Activated CD4-positive, alpha-beta T cell treated with anti-CD3 and anti-CD28 coated beads, Interleukin-2, amount 50 U/mL, for 24 hours (primary cell): ENCODE measurements at places on chromosomes 3 and 15.

DNA sequence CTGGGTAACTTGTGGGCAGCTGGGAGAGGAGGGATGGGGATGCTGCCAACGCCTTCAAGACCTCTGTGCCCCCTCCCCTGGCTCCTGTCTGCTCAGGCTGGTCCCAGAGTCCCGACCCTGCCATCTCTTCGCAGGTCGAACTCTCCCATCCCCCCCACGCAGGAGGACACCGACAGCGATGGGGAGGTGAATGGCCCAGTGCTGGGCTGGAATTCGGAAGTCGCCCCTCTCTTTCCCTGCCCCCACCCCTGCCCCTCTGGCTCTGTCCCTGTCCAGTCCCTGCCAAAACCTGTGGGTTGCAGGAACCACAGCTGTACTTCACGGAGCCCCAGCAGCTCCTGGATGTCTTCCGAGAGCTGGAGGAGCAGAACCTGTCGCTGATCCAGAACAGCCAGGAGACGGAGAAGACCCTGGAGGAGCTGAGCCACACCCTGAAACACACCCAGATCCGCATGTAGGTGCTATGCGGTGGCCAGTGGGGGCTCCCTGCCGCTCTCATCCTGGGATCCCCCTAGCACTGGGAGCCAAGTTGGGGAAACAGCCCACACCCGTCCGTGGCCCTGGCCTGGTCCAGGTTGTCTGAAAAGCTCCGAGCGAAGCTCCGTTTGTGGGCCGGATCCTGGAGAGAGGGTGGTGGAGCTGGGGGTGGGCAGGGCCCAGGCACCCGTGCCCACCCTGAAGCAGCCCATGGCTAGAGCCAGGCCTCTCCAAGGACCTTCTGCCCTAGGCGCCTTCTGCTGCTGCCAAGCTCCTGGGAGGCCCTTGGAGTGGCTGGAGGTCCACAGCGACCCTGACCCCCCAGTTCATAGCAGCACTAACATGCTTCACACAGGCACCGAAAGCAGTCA lies 28.7 kb downstream of the CFAP100 start:
- DNase-seq = no peak

- no peak for DNase-seq
These were observed 195.4 kb upstream of the TPRG1 start for GRCh38 chr3:188976407-188976806.

- DNase-seq = no peak
These were observed 13.8 kb downstream of the PCOLCE2 start for GRCh38 chr3:142875099-142875498.

DNA sequence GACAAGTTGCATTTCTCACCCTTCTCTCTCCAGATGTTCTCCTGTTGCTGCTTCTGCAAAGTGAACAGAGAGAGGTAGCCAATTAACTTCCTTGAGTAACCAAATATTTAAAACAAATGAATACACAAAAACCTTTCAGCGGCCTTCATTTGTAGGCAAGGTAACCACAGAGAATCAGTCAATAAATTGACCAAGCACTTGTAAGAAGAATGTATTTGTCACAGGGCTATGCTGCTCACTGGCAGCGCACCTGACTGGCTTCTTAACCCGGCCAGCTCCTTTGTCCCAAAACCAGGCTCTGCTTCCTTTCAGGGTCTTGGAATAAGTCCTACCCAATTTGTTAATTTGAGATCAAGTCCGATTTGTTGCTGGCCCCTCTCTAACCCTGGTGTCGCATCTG lies 43.5 kb upstream of the STXBP5L start:
- DNase-seq = no peak
